ENCODE measurements at places on chromosomes 4 and X.

GRCh38 chr4:37648084-37648817 is 37.9 kb downstream of the RELL1 start:
- DNase-seq = no peak

- DNase-seq = no peak
These were observed 38.4 kb upstream of the PJA1 start for GRCh38 chrX:69203638-69204037.

DNA sequence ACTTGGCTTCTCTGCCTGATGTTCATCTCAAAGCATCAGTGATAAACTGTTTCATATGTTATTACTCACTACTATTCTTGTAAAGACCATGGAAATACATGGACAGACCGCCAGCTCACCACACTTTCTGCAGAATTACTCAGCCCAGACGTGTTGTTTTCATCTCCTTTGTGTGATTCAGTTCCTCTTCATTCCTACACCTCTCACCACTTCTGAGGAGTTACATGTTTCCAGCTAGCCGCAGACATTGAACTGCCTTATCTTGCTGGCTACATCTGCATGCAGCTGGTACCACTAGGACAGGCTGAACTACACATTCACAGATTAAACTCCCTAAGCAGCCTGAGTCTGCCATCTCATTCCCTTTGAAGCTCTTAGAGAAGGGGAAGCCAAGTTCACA is 443.2 kb upstream of the FGF16 start:
- DNase-seq = peak; percentile 40

DNA sequence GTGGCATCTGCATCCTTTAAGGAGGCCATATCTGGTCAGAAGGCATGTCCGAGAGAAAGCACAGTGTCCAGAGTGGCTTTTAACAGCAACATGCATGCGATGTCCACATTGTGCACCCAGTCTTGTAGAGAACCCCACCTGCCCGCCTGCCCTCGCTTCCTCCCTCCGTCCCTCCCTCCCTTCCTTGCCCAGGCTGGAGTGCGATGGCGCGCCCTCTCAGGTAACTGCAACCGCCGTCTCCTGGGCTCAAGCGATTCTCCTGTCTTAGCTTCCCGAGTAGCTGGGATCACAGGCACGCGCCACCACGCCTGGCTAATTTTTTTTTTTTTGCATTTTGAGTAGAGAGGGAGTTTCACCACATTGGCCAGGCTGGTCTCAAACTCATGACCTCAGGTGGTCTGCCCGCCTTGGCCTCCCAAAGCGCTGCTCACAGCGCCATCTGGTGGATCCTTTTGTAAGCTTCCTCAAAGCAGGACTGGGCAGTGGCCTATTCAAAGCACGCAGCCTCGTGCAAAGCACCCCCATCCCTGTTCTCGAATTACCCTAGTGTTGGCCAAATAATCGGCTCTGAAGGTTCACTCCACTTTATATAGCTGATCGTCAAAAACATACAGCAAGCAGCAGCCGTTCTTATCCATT is 15.0 kb downstream of the BRCC3 start:
- peak; percentile 63 for DNase-seq

- DNase-seq = no peak
These were observed 56.4 kb downstream of the PHKA2 start for GRCh38 chrX:18927558-18927957.

- peak; percentile 75 for DNase-seq
These were observed at the start of gene PTPN13 for GRCh38 chr4:86593688-86594558. Gene PTPN13 (plus strand): TSS chr4:86594315. CDS start chr4:86635257, 40,942 bp downstream.

DNA sequence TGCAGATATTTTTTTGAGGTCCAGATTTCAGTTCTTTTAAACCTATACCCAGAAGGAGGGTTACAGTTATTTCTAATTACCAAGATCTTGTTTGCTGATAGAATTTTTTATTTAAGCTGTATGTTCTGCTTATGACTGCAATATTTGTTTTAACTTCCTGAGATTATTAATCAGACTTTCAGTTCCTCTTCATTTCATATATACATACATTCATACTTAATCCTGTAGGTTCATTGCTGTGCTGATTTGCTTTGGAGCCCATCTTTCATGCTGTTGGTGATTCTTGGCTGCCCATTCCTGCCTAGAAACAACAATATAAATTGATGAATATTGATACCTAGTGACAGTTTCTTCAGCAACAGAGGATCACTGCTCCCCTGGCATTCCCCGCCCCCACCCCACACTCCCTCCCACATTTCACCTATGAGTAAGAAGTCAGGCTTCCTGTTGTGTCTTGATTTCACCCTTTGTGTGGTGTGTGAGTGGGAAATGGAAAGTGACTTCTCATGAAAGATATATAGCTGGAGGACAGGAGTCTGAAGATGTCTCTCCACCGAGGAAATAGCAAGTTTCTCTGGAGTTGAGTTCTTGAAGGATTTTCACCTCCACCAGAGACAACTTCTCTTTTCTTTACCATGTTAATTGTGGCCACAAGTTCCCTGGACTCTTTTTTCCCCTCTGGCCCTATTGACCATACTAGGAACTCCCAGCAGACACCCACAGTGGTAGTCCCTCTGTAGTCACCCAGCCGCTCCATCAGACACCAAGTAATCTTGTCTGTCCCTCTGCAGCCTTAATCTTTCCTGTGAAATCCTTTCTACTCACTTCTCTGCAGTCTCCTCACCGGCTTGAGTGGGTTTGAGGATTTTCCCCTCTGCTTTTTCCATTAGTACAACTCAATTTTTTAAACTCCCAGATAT is 118.4 kb downstream of the ASB9 start:
- DNase-seq = peak; percentile 37

- DNase-seq = no peak
These were observed 28.3 kb downstream of the CYTL1 start for GRCh38 chr4:4990857-4991540.

DNA sequence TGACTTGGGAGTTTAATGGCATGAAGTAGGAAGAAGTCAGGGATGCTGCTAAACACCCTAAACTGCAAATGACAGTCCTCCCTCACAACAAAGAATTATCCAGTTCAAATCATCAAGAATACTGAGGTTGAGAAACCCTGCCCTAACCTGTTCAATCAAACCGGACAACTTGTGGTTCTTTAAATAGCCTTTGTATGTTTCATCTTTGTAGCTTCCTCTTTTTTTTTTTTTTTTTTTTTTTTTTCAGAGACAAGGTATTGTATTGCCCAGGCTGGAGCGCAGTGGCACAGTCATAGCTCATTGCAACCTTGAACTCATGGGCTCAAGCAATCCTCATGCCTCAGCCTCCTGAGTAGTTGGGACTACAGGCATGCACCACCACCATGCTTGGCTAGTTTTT is 52.5 kb upstream of the TTC29 start:
- no peak for DNase-seq

DNA sequence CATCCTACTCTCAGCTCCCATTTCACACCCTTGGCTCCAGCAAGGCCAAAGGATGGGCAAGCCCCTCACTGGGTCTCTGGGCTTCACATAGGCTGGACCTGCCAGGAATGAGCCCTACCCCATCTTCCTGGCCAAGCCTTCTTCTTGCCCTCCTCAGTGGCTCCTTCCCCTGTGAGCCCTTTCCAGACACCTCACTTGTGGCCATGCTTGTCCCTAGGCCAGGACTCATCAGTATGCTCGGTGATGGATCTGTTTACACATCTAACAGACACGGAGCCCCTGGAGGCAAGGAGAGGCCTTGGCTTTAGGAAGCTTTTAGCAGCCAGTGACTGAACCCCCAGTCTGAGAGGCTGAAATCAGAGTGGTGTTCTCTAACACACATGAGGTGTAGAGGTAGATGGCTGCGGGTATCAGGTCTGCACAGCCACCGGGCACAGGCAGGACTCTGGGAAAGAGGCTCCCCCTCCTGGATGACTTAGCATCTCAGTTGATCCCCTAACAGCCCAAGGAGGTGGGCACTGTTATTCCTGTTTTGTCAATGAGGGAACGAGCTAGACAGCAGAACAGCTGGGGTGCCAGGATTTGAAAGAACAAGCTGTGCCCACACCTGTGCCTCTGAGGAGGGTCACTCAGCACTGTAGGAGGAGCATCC is 44.8 kb downstream of the PPP2R2C start:
- DNase-seq = no peak

GRCh38 chr4:184279496-184280061 is 61.9 kb upstream of the ENPP6 start:
- DNase-seq = no peak

DNA sequence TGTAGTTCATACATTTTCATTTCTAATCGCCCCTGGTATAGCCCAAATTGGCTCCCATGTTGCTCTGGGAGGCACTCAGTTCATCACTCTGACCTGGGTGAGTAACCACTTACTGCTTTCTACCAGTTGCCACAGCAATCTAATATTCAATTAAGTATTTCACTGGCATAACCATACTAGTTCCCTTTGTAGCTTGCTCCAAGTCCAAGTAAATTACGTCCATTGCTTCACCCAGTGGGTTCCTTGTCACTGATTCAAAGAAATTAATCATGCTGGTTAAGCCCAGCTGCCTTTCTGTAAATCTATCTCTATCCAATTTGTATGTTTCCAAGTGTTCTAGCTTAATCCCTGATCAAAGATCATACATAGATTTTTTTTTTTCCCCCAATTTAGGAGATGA is 92.0 kb upstream of the CBR4 start:
- no peak for DNase-seq

- DNase-seq = no peak
These were observed 31.1 kb downstream of the SYTL4 start for GRCh38 chrX:100700809-100701208.

GRCh38 chr4:140556372-140557085 is 12.2 kb downstream of the UCP1 start:
- no peak for DNase-seq

GRCh38 chr4:22181736-22182135 is 233.2 kb upstream of the KCNIP4 start:
- no peak for DNase-seq

DNA sequence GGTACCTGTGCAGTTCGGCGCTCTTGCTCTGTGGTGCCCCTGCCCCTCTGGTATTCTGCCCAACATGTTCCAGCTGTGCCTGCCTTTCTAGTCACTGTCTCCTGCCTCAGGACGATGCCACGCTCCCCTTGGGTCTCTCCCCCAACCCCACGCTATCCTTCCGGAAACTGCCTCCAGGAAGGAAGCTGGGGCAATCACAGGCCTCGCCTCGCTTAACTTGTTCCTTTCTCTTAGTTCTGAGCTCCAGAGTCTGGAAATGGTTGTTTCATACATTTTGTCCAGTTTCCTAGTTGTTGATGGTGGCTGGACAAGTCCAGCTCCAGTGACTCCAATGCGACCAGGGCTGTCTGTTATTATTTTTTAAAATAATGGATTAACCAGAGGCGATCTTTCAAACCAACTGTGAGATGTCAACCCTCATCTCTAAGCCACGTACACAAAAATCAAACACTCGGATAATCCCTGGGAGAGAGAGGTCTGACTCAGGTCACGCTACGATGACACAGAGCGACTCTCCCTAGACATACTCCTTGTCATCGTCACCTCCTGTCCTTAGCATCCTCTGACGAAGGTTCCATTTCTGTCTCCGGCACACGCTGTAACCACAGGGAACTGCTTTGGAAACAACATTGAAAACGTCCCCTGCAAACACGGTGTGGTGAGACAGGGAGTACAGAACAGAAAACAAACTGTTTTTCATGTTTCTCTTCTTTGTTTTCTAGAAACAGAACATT is 62.5 kb downstream of the ABLIM2 start:
- DNase-seq = no peak

DNA sequence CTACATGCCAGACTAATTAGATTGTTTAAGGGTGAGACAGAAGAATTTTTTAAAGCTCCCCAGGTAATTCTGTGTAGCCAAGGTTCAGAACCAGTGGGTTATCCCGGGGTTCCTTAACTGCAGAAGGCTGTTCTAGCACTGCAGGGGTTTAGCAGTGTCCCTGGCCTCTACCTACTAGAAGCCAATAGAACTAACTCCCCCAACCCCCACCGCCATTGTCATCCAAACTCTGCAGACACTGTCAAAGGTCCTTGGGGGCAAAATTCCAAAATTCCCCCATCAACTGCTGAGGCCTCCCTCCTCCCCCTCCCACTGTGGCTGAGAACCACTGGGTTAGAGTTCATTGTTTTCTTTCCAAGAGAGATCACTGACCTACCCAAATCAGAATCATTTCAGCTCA is 66.4 kb downstream of the MOSPD2 start:
- DNase-seq = no peak

- no peak for DNase-seq
These were observed 3.9 kb downstream of the AIMP1 start for GRCh38 chr4:106320235-106320634.

- DNase-seq = no peak
These were observed 3.2 kb downstream of the TMEM165 start for GRCh38 chr4:55398966-55399365.

DNA sequence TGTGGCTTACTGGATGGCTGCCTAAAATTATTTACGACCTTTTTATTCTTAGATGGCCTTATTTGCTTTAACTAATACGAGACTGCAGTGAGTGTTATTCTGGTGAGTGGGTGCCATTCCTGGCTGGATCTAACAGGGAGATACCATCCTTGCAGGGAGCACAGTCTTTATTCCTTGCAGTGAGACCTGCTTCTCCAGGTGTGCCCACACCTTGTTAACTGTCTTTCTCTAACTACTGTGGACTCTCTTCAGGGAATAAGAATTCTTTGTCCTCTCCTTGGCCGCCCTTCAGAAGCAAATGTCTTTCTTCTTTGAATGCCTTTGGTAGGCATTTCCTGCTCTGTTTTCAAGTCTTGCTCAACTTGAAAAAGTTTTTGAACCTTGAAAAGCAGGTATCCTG is 34.1 kb upstream of the STOX2 start:
- DNase-seq = no peak

DNA sequence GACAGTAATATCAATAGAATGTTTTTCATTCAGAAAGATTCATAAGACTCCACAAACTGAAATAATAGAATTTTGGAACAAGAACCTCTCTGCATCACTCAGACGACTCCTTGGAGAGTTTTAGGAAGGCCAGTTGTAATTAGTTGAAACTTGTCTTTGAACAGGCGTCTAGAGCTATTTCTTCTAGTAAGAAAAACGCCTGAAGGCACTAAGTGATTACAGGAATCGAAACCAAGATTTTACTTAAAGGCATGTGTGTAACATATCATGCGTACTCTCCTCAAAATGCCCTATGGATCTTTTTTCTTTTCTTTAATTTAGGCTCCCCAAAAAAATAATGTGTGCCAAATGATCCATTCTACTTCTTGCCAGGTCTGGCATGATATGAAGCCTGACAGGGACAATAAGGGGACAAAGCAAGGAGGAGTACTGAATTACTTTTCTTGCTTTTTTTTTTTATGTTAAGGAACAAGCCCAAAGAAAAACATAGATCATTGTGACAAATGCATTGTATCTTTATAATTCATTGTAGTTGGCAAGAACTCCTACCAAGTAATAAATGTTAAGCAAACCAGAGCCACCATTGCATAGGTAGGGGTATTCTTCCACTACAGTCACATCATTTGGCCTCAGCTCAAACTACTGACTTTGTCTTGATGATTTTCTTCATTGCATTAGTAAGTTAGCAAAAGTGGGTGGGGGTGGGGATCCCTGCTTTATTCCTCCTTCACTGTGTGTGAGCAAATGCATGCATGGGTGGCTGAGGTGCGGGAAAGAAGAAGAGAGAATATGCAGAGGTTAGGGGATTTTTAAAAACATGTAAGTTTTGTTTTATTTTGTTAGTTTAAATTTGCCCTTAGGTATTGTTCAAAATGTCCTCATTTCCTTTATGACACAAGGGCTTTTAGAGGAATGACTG is 79.9 kb upstream of the ATOH1 start:
- no peak for DNase-seq

All from stimulated activated CD8-positive, alpha-beta memory T cell treated with anti-CD3 and anti-CD28 coated beads, Interleukin-4, amount 100 ng/mL, for 48 hours (primary cell).